ENCODE measurements at places on chromosomes 2 and 18. TPM values are rescaled to one million over a fixed set of nuclear protein-coding genes. Genes with fewer than 3 reads are reported as not detected.

CPO gene
- not detected for total RNA-seq

LRATD1 gene
- total RNA-seq, result 9.4 TPM

- peak; percentile 67 for DNase-seq
Measured at GRCh38 chr2:240435457-240435947, at the start of gene GPC1. GPC1 (plus strand) TSS chr2:240435663; CDS start chr2:240435919, 256 bp downstream.

DNAH6 gene
- total RNA-seq, result under 0.01 TPM

DNA sequence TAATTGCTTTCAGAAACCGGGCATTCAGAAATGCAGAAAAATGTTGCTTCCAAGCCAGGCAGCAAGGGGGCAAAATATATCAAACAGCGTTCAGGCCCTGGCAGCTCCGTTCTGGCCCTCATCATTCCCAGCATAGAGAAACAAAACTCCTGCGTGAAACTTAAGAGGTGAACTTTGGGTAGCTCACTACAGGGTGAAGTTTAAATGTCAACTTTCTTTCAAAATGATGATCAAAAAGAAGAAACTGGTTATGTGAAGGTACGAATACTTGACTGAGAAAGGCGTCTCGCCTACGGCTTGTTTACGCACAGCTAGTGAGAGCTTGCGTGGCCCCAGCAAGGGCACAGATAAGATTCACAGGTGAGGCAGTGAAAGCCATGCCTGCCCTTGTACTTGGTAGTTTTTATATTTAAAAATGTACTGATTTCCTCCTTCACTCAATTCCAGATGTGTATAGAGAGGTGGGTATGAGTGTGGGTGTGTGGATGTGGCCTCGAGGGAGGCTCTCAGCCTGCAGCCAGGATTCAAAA, 127.5 kb downstream of the NFATC1 start:
- DNase-seq, result no peak

GRCh38 chr2:9208875-9209274, 2.3 kb downstream of the ASAP2 start:
- DNase-seq, result no peak

DSC3 gene
- under 0.01 TPM for total RNA-seq

CXCR1 gene
- total RNA-seq, result not detected

GRCh38 chr2:42918671-42919318, 126.4 kb upstream of the HAAO start:
- no peak for DNase-seq

- no peak for DNase-seq
Measured at GRCh38 chr2:240427729-240428128, 7.7 kb upstream of the GPC1 start.

DNA sequence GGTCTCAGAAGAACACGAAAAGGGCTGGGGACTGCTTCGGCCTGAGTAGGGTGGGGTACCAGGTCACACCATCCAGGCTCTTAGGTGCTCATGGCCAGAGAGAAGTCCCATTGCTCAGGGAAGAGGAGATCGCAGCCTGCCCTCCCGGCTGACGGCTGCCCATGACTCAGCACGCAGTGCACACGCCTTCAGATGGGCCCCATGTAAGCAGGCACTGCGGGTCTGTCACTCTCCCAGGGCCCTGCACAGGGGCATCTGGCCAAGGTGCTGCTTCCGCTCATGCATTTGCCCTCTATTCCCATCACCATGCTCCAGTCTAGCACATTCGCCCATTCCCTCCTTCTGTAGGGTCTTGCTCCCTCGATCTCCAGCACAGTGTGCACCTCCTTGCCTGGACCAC, 34.7 kb downstream of the SFXN5 start:
- no peak for DNase-seq

DNA sequence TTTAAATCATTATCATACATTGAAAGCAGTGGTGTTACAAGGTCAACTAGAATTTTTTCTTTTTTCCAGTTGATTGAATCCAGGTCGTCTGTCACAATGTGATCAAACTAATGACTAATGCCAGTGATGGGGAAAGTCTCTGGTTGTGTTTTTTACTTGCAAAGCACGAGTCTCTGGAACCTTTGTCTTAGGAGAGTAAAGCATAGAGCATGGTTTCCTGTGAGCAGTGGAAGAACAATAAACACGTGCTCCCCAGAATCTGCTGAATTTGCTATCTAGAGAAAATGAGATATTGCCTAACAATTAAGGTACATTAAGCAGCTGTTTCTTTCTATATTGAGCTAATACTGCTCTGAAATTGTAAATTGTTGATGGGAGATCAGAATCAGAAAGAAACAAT, 1332.4 kb upstream of the TMEFF2 start:
- no peak for DNase-seq

DNA sequence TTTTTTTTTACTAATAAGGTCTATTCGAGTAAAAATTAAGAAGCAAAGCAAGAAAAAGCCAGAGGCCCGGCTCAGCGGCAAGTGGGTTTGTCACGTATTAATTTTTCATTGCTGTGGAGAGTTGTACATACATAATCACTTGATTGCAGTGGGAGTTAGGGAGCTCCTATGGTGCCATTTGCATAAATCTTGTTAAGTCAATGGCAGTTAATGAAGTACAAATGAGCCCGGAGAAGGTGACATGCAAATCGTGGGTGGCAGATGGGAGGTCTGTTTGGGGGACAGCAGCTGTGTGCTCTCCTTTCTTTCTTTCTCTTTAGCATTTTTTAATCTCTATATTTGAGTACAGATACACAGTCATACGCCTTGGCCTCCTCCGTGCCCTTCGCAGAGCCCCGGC, 317.0 kb downstream of the AGAP1 start:
- DNase-seq, result no peak

COLEC11 gene
- total RNA-seq, result under 0.01 TPM

All from lung microvascular endothelial cell (primary cell).